ENCODE measurements at places on chromosomes 12 and 14.
A peak's percentile ranks its signal among the peaks of the same experiment; 100 is the strongest.

DNA sequence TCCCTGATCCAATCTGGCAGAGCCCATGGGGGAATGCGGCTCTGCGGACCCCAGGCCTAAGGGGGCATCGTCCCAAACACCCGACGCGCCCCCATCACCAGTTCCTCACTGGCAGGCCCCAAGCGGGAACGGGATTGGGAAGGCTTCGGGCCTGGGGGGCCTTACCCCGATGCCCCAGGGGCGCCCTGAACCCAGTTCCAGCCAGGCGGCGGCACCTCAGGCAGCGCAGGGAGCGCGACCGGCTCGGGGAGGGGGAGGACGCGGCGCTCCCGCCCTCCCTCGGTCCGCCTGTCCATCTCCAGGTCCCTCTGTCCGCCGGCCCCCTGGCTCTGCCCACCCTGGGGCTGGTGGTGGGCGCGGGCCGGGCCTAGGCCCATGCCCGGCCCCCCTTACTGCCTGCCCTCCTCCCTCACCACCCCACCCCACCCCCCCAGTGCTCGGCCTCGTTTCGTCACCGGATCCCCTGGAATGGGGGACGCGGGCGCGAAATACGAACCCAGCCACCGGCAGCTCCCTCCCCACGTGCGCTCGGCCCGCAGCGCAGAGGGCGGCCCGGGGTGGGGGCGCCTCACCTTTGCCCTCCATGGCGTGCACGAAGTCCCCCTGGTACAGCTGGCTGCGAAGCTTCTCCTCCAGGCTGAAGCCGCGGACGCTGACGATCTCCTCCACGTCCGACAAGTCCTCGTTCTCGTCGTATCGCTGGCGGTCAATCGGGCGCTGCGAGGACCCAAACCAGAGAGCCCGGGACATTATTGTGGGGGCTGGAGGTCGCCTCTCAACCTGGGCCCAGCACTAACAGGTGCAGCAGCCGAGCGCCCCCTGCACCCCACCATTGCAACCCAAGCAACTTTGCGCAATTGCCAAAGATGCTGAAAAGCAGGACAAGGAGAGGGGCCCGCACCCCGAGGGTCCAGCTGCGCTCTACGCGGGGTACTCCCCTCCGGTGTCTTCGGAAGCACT, 2.3 kb downstream of the KDM2B start:
- peaks cover 12% of the 10 kb centered on the region for H3K36me3 ChIP-seq
- H3K27ac ChIP-seq, result peak overlapping the region; percentile 96
- peak overlapping the region; percentile 64 for H3K4me3 ChIP-seq

GRCh38 chr14:100981809-100982208, 78.3 kb upstream of the RTL1 start:
- H3K4me3 ChIP-seq, result no peak overlapping the region
- no peak overlapping the region for H3K27ac ChIP-seq
- peaks cover 30% of the 10 kb centered on the region for H3K36me3 ChIP-seq
- H3K27me3 ChIP-seq, result no peaks in the 10 kb centered on the region

DNA sequence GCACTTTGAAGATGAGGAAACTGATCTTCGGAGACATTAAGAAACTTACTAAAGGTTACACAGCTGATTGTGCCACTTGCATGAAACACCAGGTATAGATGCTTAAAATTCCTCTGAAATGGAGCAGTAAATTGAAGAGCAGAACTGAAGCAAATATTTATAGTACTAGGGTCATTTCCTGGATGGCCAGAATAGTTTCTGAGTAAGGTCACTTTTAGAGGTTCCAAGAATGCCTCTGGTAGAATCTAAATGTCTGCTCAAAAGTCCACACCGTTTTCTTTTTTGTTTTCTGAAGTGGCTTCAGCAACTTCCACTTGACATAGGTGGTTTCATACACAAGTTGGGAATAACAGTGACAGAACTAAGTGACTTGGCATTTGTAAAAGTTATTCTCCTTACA, 19.4 kb downstream of the TPH2 start:
- DNase-seq, result peak; percentile 65
- H3K27me3 ChIP-seq, result no peaks in the 10 kb centered on the region
- H3K4me3 ChIP-seq, result no peak overlapping the region

DNA sequence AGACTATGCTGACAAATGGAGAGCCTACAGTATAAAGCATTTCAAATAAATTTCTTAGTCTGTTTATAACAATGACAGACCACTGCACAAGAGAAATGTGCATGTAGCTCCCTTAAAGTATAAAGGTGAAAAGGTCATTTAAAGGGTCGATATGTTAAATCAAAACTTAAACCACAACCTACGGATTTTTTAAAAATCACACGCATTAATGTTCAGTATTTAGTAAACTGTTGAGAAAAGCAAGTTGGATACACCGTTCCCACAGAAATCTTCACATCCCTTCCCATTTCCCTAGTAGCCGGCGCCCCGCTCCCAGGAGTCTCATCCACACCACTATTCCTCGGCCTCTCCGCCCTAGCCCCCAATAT, 614 bp downstream of the FKBP3 start:
- peak overlapping the region; percentile 91 for H3K4me3 ChIP-seq
- H3K36me3 ChIP-seq, result peaks cover 2% of the 10 kb centered on the region
- no peaks in the 10 kb centered on the region for H3K27me3 ChIP-seq

DNA sequence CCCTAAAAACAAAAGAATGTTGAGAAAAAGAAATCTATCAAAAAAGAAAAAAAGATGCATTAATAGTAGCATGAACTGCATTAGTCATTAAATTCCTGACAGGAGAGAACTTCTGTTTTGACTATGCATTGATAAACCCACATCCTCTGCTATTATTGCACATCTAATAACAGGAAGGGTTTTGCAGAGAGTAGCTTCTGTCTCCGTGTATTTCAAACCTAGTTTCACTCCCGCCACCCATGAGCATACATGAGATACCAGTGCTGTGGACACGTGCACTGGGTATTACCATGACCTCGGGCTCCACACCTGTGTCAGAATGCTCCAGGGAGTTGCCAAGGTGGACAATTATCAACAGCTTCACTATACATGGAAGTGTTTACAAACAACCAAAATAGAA, 449.1 kb upstream of the SOX5 start:
- no peak overlapping the region for H3K4me3 ChIP-seq
- no peak overlapping the region for H3K27ac ChIP-seq
- DNase-seq, result peak; percentile 15
